ENCODE measurements at places on chromosomes 13 and 19.

GRCh38 chr19:3543150-3544057 lies 4.4 kb downstream of the TEKTIP1 start:
- DNase-seq: no peak

GRCh38 chr19:31167690-31168089 lies 181.5 kb downstream of the TSHZ3 start:
- no peak for DNase-seq

- DNase-seq: no peak
Observed at GRCh38 chr19:18443406-18443805, 5.5 kb upstream of the ISYNA1 start.

- DNase-seq: no peak
Observed at GRCh38 chr13:75829830-75830229, 193.7 kb downstream of the LMO7 start.

DNA sequence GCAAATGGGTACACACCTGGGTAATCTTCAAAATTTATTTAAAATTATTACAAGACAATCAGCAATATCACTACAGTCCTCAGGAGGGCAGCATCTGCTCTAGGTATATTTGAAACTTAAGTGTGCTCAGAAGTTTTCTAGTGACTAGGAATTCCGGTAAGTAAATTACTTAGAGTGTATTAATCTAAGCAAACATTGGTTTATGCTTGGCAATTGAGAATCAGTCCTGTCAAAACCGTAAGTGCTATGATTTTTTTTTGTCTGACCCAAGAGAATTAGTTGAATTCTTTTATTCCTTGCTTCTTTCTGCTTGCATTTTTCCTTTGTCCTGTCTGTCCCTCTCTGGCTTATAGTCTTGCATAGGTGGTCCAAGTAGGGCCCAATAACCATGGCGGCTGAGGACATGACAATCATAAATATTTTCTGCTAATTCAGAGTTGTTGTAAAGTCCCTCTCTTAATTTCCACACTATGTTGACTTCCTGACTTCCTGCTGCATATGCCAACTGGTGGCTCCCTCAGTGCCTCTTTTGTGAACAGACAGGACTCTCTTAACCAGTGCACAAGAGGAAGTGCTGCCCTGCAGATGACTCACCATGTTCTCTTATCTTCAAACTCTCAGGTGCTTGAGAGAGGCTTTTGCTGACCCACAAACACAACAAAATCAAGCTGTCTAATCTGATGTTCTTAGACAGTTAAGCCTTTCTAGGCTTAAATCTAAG lies 82.2 kb downstream of the SLAIN1 start:
- no peak for DNase-seq

- DNase-seq: no peak
Observed at GRCh38 chr13:64052521-64052920, 2636.9 kb upstream of the PCDH20 start.

DNA sequence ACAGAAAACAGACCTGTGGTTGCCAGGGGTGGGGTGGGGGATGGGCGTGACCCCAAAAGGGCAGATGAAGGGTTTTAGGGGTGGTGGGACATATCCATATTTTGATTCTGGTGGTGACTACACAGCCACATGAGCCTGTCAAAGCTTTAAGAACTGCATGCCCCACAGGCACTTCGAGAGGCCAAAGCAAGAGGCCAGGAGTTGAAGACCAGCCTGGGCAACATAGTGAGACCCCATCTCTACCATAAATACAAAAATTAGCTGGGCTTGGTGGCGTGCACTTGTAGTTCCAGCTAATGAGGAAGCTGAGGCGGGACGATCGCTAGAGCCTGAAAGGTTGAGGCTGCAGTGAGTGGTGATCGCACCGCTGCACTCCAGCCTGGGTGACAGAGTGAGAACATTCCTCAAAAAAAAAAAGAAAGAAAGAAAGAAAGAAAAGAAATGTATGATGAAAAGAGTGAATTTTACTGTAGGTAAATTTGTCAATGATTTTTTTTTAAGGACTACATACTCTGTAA lies 18.9 kb upstream of the BCL3 start:
- DNase-seq: no peak

DNA sequence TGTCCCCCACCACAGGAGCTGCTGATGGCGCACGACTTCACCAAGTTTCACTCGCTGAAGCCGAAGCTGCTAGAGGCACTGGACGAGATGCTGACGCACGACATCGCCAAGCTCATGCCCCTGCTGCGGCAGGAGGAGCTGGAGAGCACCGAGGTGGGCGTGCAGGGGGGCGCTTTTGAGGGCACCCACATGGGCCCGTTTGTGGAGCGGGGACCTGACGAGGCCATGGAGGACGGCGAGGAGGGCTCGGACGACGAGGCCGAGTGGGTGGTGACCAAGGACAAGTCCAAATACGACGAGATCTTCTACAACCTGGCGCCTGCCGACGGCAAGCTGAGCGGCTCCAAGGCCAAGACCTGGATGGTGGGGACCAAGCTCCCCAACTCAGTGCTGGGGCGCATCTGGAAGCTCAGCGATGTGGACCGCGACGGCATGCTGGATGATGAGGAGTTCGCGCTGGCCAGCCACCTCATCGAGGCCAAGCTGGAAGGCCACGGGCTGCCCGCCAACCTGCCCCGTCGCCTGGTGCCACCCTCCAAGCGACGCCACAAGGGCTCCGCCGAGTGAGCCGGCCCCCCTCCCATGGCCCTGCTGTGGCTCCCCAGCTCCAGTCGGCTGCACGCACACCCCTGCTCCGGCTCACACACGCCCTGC lies 4.4 kb upstream of the NOP53 start:
- DNase-seq: no peak

GRCh38 chr13:75302071-75302698 lies 179.8 kb downstream of the TBC1D4 start:
- no peak for DNase-seq

DNA sequence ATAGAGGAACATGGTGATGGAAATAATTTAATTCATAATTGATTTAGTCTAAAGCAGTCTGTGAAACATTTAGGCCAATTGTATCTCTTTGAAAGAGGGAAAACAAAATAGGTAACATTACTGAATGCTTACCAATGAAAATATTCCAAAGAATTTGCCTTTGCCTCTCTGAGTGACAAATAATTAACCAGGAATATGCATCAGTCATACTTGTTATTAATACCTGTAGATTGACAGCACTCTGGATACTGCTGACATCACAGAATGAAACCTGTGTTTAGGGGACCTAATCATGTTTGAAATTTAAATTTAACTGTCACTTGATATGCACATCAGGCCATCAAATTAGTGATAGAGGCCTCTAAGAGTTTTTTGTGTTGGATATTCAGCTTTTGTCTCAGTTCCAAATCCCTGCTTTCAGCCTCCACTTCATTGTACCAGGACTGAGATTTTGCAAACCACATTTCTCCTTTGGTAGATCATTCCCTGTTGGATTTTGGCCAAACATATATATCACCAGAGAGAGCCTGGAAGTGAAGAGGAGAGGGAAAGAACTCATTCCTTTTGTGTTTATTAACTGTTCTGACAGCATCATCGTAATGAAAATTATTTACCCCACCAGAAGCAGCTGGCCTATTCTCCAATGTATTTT lies 64.8 kb upstream of the KLHL1 start:
- DNase-seq: no peak

GRCh38 chr13:34772881-34773280 lies 169.2 kb upstream of the NBEA start:
- no peak for DNase-seq

DNA sequence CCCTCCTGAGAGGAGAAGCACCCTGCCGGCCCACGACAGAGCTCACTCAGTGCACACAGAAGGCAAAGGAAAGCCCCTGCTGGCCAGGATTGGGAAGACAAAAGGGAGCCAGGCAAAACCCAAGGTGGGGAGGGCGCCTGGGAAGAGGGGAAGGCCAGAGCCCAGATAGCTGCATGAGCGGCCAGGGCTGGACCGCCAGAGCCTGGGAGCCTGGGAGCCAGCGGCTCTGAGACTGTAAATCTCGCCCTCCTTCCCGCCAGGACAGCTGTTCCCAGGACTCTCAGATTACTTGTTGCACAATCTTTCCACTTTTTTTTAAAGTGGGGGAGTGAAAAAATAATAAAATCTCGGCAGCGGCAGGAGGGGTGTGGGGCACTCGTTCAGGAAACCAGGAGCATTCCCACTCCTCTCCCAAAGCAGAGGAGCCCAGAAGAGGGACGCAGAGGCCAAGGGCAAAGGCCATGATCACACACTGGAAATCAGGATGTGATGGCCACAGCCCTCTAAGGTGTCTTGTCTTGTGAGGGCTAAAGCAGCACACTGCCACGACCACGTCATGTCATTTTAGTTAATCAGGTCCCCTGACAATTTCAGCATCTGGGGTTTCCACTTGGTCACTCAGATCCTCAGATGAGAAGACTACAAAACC lies 19.6 kb upstream of the EPHX3 start:
- DNase-seq: no peak

GRCh38 chr19:10111405-10111811 lies at the start of gene P2RY11:
Gene P2RY11, plus strand, starts transcription at chr19:10111693. Its CDS starts 29 bp downstream, at chr19:10111722.
- no peak for DNase-seq

GRCh38 chr13:110008816-110009215 lies 222.4 kb upstream of the IRS2 start:
- DNase-seq: no peak
